ENCODE measurements at places on chromosomes 3 and 15.

DNA sequence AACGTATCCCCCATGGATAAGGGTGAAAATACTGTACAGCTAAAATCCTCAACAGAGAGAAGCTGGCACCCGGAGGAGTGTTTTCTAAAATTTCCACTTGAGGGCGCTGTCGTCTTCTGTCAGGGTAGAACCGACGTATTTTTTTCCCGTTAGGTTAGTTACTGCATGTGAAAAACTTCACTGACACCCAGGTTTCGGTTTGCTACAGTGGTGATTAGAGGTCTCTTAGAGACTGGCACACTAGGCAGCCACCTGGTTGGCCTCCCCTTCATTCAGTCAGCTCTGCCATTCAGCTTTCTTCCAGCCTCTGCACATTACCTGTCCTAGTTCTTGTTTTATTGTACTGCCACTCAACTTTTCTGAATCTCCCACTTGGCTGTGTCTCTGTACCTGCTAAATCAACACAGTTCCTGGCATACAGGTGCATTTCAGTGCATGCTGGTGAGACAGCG is 18.4 kb downstream of the CCK start:
- no peak for DNase-seq

GRCh38 chr15:35885870-35886269 is 339.9 kb upstream of the DPH6 start:
- no peak for DNase-seq

GRCh38 chr15:39556461-39556860 is 24.4 kb upstream of the THBS1 start:
- no peak for DNase-seq

DNA sequence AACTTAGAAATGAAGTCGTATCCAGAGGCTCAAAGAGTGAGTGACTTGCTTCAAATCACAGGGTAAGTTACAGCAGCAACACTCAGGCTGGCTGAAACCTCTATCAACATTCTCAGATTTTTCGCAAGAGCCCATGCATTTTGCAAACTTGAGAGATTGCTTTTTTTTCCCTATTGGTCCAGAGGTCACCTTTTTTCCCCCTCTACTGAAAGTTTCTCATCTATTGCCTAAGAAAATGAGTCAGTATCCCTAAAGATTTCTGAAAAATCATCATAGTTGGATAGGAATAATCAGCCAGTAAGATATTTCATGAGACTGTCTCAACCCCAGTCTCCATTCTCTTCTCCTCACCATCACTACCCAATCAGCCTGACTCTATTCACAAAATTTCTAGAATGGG is 410.6 kb downstream of the FOXP1 start:
- no peak for DNase-seq

GRCh38 chr3:45034612-45035252 is 8.6 kb downstream of the CLEC3B start:
- no peak for DNase-seq

- no peak for DNase-seq
Observed at GRCh38 chr3:196177567-196177966, 33.6 kb downstream of the ZDHHC19 start.

DNA sequence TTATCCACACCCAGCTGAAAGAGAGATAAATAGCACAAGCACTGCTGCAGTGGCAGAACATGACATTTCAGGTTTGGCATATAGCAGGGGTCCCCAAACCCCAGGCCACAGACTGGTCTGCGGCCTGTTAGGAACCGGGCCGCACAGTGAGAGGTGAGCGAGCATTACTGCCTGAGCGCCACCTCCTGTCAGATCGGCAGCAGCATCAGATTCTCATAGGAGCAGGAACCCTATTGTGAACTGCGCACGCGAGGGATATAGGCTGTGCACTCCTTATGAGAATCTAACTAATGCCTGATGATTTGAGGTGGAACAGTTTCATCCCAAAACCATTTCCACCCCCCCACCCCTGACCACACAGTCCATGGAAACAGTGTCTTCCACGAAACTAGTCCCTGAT is 54.6 kb downstream of the CCR4 start:
- DNase-seq = no peak

GRCh38 chr3:50515565-50516439 is 12.4 kb upstream of the CACNA2D2 start:
- DNase-seq = no peak

DNA sequence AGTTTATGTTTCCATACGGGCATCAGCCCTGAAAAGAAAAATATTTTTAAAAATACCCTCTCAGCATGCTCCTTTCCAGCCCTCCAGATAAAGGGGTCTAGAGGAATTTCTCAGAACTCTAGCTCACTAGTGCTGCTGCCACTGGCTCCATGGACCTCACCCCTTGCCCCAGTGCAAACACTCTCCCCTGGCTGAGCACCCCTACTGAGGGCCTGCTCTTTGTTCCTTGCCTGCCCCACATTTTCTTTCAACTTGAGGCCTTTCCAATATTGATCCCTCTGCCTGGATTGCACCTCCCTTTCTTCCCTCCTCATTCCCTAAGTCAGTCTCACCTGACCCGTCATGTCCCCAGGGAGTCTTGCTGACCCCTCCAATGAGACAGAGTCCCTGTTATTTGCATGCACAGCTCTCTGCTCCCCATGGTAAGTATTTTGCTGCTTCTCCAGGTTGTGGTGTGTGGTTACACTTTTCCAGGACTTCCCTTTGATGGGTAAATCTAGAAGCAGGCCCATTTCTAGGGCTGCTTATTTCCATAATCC is 196.5 kb downstream of the EPHB1 start:
- DNase-seq = no peak

- no peak for DNase-seq
Observed at GRCh38 chr3:128357538-128357937, 109.2 kb downstream of the DNAJB8 start.

GRCh38 chr3:172052405-172052804 is 13.0 kb downstream of the FNDC3B start:
- no peak for DNase-seq

- DNase-seq = no peak
Observed at GRCh38 chr15:98321896-98322295, 326.4 kb upstream of the IGF1R start.

- DNase-seq = no peak
Observed at GRCh38 chr3:156635973-156636372, 38.4 kb upstream of the TIPARP start.

- no peak for DNase-seq
Observed at GRCh38 chr15:75161106-75161916, 40.4 kb upstream of the C15orf39 start.

DNA sequence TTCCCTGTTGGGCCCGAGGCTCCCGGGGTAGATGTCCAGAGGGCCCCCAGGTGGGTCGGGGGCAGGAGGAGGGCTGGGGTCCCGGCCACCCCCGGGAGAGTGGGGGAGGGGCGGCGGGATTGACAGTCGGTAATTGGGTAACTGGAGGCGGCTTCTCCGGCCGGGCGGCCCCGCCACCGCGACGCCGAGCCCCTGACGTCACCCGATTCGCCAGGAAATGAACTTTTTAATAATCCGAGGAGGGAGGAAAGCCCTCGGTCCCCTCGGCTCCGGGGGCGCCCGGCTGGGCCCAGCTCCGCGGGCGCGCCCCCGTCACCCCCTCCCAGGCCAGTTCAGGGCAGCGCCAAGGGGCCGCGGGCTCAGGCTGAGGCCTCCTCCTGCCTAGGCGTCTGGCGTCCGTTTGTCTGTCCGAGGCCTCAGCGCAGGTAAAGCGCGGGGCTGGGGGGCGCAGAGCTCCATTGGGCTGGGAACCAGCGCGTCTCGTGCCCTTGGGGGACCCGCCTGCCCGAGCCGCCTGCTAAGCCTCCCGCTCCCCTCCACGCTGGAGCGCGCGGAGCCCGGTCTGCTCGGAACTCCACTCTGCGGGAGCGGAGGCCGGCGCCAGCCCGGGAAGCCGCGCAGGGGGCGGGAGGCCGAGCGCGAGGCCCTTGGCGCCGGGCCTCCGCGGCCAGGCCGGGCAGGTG is 3.9 kb downstream of the GATA2 start:
- DNase-seq = no peak

- no peak for DNase-seq
Observed at GRCh38 chr3:11950576-11950975, 53.6 kb upstream of the SYN2 start.

GRCh38 chr15:58501636-58502188 is 69.9 kb downstream of the LIPC start:
- no peak for DNase-seq

GRCh38 chr3:26522919-26523318 is 99.7 kb upstream of the LRRC3B start:
- DNase-seq = no peak

DNA sequence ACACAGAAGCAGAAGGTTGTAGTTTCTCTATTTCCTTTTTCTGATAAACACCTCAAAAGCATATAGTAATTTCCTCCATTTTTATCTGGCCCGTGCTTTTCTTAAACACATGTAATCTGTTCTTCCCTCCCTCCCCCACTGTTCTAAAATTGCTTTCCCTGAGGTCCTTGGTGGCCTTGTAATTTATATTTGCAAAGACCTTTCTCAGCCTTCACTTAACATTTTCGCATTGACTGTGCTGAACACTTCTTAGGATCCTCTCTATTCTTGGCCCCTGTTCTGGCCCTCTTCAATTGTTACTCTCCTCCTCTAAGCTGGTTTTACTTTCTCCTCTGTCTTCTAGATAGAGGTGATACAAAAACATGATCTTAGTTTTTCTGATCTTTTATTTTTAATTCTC is 28.3 kb downstream of the GAP43 start:
- DNase-seq = no peak

- DNase-seq = no peak
Observed at GRCh38 chr3:16595778-16596177, 9.4 kb downstream of the DAZL start.

DNA sequence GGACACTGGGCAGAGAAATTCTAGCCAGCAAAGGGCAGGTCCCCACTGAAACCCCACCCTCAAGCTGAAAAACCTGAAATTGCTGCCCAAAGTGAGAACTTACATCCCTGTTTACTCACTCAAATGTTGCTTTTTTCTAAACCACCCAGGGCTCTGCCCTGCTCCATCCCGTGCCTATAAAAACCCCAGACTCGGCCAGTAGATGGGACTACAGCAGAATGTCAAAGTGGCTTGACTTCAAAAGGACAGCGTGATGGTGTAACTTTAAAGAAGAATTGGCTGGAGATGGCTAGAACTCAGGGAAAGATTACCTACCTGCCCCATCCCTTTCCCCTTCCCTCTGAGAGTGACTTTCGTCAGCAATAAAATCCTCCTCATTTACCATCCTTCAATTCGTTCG is 246.9 kb downstream of the PYDC2 start:
- no peak for DNase-seq

DNA sequence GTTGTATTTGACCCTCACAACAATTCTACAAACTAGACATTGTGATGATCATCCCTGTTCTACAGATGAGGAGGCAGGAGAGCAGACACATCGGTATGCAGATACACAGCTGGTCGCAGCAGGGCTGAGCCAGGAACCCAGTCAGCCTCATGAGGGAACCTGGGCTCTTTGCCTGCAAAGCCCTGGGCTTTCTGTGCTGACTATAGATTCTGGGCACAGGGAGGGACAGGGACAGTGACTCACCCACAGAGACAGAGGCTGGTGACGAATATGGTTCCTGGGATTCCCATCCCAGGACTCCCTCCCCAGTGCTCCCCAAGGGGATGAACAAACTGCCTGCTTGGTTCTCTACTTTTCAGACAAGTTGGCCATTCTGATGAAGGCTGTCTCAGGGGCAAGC is 3.8 kb upstream of the CAMP start:
- no peak for DNase-seq

- no peak for DNase-seq
Observed at GRCh38 chr3:105771392-105771791, 97.4 kb downstream of the CBLB start.

GRCh38 chr15:91668370-91668769 is 185.1 kb upstream of the SLCO3A1 start:
- no peak for DNase-seq

- no peak for DNase-seq
Observed at GRCh38 chr3:4687167-4687566, 194.0 kb downstream of the ITPR1 start.

- no peak for DNase-seq
Observed at GRCh38 chr3:194265505-194265892, 85.6 kb downstream of the CPN2 start.

DNA sequence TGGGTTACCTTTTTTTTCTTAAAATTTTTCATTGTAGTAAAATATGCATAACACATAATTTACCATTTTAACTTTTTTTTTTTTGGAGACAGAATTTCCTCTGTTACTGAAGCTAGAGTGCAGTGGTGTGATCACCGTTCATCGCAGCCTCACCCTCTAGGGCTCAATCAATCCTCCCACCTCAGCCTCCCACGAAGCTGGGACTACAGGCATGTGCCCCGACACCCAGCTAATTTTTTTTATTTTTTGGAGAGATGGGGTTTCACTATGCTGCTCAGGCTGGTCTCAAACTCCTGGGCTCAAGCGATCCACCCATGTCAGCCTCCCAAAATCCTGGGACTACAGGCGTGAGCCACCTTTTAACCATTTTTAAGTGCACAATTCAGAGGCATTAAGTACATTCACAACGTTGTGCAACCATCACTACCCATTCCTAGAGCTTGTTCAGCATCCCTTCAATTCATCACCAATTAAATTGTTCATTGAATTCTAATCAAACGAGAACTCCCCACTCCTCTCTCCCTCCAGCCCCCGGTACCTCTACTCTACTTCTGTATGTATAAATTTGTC is 44.6 kb downstream of the BHLHE40 start:
- no peak for DNase-seq

DNA sequence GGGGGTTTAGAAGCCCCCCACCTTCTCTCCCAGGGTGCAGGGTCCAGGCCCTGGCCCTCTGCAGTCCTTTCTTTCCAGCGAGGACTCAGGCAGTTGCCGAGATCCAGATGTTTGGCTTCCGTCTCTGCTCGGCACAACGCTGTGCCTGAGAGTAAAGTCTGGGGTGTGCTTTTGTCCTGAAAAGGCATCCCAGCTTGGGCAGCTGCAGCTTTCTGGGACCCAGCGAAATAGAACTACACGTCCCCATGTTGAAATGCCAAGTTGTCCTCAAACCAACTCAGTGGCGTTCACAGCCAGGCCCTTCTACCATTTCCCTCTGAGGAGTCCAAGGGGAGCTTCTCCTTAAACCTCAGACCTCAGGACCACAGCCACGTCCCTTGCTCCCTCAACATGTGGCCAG is 23.1 kb downstream of the FGD5 start:
- no peak for DNase-seq

GRCh38 chr3:130820976-130821375 is 72.9 kb upstream of the ATP2C1 start:
- DNase-seq = no peak

DNA sequence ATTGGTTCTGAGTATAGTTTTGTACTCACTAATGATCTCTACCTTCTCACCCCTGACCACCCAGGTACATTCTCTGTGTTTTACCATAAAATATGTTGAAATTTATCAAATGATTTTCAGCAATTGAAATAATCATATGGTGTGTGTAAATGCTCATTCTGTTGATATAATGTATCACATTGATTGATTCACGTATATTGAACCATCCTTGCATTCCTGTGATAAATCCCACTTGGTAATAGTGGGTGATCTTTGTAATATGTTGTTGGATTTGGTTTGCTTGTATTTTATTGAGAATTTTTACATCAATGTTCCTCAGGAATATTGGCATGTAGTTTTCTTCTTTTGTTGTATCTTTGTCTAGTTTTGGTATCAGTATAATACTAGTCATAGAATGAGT is 1497.6 kb downstream of the OTOL1 start:
- no peak for DNase-seq

GRCh38 chr3:67493808-67494207 is 160.6 kb downstream of the SUCLG2 start:
- DNase-seq = no peak

GRCh38 chr15:66187271-66187670 is 66.3 kb downstream of the MEGF11 start:
- no peak for DNase-seq

GRCh38 chr3:49028298-49028672 is 913 bp downstream of the IMPDH2 start:
- DNase-seq = no peak
